8988T (cell line): ENCODE measurements at places on chromosomes 3 and 15.

DNA sequence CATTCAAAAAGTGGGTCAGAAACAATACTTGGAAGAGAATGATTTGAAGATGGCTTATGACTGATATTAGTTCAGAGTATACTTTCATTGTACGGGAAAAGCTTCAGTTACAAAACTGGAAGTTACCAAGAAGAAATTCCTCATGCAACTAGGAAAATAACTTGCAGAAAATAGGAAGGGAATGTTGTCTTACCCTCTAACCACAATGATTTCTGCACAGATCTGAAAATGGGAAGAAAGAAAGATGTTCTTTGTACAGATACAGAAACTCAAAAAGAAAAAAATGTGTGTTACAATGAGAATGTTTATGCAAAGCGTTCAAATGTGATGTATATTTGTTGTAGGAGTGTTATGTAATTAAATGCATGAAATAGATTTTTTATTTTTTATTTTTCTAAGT lies 3.7 kb downstream of the ZNF280D start:
- no peak for DNase-seq

DNA sequence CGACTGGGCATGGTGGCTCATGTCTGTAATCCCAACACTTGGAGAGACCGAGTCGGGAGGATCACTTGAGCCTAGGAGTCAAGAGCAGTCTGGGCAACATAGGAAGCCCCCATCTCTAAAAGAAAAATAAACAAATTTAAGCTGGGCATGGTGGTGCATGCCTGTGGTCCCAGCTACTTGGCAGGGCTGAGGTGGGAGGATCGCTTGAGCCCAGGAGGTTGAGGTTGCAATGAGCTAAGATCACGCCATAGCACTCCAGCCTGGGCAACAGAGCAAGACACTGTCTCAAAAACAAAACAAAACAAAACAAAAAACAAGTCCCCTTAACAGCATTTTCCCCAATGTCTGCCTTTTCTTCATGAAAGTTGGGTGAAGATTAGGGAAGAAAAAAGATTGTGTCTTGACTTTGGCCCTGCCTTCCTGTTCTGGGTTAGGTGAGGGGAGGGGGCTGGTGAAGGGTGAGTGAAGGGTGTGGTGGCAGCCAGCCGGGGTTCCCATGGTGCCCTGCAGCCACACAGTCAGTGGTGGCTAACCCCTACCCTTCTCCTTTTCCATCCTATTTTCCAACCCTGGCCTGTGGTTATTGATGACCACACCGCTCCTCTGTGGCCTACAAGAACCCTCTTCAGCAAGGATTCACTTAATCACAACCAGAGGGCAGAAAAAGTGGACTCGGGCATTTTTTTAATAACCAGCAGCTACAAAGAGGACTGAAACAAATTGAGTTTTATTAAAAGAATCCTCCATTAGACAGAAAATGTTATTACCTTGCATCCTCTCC lies 28.4 kb upstream of the SMAD3 start:
- DNase-seq = no peak

GRCh38 chr3:46200211-46200610 lies 7.9 kb downstream of the CCR1 start:
- no peak for DNase-seq

- DNase-seq = no peak
Observed at GRCh38 chr15:74626752-74627692, 11.4 kb downstream of the CLK3 start.

DNA sequence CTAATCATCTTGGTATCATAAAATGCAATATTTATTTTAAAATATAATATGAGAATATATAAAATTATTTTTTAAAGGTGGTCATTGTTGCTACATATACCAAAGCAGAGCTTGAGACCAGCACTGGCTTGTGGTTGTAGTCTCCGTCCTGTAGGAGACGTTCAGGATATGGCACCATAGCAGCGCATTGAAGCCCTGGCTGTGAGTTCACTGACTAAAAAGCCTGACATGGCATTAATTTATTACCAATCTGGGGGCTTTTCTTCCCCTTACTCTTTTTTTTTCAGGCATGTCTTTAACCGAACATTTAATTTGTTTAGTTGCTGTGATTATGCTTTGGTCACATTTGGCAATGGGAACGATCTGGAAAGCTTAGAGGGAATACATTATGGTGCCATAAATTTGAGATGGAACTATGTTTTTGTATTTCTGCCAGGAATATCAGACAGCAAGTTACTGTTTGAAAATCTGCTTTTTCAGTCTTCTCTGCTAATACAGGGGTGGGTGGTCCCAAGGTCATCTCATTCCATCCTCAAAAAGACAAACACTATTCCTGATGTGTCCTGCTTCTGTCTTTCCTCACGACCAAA lies 108.5 kb downstream of the ZIC4 start:
- DNase-seq = no peak

- no peak for DNase-seq
Observed at GRCh38 chr15:84824260-84825007, 7.3 kb downstream of the ALPK3 start.

DNA sequence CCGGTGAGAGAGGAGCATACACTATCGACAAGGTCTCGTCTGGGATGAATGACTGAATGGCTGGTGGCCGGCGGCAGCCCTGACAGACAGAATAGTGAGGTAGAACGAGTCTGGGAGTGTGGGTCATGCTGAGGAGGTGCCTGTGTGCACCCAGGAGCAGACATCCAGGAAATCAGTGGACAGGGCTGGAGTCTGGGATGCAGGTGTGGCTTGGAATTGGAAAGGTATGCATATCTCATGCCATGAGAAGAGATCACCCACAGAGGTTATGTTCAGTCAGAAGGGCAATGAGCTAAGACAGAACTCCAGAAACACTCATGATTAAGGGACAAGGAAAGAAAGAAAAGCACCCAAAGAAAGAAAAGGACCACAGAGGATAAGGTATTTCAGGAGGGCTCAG lies 20.8 kb downstream of the HACD2 start:
- DNase-seq = no peak

DNA sequence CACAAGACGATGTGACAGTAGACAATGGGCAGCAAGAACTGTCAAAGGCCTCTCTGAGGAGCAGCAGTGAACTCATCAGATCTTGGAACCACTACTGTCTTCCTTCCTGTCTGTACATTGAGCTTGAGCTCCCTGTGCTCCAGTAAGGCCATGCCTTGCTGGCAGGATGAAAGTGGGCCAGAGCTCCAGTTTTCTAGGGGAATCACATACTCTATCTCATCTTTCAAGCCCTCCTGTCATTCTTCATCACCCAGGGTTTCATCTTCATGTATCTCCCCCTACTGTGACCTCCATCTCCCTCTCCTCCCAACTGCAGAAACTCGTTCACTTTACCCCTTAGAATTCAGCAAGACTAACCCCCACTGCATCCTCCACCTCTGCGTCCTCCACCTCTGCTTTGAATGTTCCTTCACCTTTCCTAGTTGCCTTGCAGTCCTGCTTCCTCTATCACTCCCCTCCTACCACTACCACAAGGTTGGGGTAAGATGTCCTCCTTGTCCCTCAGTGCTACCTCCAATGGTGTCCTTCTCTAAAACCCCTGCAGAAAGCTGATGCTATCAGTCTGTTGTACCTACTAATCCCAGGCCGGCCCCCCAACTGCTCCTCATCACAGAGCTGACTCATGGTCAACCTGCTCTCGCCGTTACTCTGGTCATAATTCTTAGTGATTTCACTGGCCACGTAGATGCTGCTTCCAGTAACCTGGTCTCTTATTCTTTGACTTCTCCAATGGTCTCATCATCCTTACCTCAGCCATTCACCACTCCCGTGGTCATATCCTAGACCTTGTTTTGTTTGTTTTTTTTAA lies 22.3 kb downstream of the NKIRAS1 start:
- DNase-seq = no peak

GRCh38 chr3:60189304-60189703 lies 1061.9 kb downstream of the FHIT start:
- DNase-seq = no peak
